ENCODE measurements at places on chromosomes 2 and 18. TPM values are rescaled to one million over a fixed set of nuclear protein-coding genes. Genes with fewer than 3 reads are reported as not detected.

- no peak for DNase-seq
Observed at GRCh38 chr2:37896319-37896718, 28.8 kb upstream of the RMDN2 start.

GRCh38 chr18:3466872-3467271 lies 16.9 kb downstream of the TGIF1 start:
- no peak for DNase-seq

- DNase-seq: no peak
Observed at GRCh38 chr2:31748041-31748440, 167.3 kb upstream of the SRD5A2 start.

LPIN1 gene
- total RNA-seq: 77.3 TPM

- DNase-seq: no peak
Observed at GRCh38 chr18:73579698-73580097, 567.9 kb downstream of the FBXO15 start.

DNA sequence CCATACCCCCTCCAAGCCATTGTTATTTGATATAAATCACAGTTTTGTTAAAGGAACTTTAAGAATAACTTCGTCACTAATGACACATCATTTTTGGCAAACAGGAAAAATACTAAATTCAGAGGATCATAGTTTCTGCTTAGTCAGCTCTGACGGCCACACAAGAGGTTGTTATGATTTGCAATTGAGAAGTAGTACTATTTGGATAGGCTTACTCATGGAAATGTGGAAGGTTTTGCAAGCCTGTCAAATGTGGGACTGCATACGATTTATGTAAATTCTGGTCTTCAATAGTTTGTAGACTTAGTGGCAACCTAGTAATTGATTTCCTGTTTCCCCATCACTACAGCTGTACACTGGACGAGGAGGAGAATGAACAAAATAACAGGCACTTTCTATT lies 108.1 kb downstream of the ARHGEF33 start:
- no peak for DNase-seq

GRCh38 chr2:117980783-117981676 lies 32.8 kb downstream of the CCDC93 start:
- DNase-seq: no peak

FOSL2 gene
- total RNA-seq: 78.0 TPM

ZNF892 gene
- total RNA-seq: 4.1 TPM

DNA sequence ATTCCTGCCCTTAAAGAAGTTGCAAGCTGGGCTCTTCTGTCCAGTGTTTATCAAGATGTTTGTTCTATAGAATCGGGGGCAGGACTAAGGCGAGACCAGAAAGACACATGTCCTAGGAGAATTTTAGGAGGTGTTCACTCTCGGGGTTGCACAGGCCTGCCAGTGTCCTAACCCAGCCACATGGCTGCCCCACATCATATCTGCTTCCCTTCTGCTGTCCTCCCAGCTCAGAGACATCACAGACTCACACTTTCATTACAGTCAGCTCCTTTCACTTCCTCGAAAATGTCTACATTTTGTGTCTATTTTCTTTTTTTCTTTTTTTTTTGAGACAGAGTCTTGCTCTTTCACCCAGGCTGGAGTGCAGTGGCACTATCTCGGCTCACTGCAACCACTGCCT lies 10.7 kb upstream of the MRO start:
- DNase-seq: no peak

FBXO41 gene
- 17.6 TPM for total RNA-seq

GRCh38 chr18:34976899-34977837 lies 64.0 kb upstream of the MAPRE2 start:
- DNase-seq: peak; percentile 64

INHA gene
- not detected for total RNA-seq

- no peak for DNase-seq
Observed at GRCh38 chr2:238728330-238729260, 119.3 kb upstream of the TWIST2 start.

PLA2R1 gene
- not detected for total RNA-seq

DNA sequence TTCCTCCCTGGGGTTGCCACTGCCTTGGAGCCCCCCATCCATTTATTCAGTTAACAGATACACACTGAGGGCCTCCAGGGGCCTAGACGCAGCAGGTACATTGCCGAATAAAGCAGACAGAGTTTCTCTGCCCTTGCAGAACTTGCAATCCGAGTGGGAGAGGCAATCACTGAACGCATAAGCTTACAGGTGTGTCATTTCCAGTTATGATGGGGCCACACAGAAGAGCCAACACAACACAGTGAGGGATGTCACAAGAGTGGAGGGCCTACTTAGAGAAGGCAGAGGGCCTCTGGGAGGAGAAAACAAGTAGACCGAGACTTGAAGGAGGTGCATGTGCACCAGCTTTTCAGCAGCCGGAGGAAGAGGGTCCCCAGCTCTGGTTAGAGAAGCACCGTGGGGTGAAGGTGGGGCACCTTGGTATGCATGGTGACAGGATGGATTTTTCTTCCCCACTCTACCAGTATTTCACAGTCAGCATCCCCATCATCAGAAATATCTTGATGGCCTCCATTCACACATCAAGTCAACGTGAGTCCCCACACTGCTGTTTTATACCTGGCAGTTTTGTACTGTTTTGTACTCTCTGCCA lies 150.9 kb downstream of the SMAD7 start:
- DNase-seq: no peak

DNA sequence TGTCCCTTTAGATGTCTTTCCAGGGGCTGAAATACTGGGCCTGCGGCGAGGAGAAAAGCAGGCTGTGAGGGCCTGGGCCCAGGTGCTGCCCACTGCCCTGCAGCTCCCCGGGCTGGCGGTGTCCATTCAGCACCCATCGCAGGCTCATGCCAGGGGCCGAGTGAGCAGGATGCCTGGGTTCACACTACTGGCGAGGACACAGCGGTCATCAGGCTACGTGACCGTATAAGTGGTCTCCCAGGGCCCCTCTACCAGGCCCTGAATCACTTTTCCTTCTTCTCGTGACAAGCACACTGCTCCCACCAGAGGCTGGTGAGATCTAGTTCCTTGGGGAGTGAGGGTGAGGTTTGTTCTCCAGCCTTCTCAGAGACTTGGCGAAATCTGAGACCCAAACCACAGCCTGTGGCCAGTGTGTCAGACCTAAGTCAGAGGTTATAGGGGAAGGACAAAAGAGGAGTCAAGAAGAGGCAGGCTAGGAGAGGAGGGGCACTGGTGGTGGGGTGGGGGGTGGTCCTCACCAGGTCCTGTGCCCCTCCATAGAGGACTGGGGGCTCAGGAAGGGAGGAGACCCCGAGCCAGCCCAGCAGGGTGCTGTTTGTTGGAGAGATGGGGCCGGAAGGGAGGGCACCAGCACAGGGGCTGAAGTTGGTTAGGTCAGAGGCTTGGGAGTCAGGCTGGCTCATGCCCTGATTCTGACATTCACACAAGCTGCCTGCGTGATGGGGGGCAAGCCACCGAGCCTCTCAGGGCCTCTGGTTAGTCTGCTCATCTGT lies 6.6 kb upstream of the SEMA4C start:
- DNase-seq: no peak

GRCh38 chr2:70745276-70745825 lies 22.6 kb downstream of the ADD2 start:
- DNase-seq: no peak

DNA sequence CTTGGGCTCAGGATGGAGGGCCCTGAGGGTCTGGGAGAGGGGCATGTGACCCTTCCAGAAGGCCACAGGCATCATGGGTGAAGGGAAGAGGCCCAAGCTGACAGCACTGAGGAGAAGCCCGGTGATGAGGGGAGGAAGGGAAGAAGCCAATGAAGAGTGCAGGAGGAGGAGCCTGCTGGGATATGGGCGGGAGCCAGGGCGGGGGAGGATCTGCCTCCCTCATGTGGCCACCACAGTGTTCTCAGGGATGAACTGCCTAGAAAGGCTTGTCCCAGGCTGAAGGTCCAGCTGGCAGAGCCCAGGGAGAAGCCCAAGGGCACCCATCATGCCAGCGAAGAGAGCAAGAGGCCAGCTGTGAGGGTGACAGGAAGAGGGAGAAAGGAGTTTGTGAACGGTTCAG lies 24.6 kb upstream of the PLB1 start:
- DNase-seq: no peak

DNA sequence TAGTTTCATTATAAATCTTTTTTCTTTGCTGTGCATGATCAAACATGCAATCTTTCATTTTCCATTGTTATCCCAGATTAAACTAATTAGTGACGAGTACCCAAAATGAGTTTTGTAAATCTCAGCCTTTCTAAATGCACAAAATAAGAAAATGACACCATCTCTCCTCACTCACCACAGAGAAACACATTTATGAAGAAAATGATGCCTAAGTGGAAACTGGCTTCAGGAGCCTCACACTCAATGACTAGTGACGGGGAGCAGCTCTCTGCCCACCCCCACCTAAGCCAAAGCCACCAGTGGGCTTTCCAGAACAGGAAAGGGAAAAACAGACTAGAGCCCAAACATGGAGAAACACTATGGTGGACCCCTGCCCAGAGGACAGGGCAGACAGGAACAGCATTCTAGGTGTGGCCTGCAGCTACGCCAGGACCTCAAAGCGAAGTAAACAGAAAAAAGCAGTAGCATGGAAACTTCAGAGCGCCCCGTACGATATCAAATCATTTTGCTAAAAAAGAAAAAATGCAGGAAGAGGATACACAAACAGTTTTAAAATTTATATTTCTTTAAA lies 113.5 kb downstream of the RBMS1 start:
- DNase-seq: no peak

GRCh38 chr18:10139783-10140410 lies 226.1 kb downstream of the VAPA start:
- no peak for DNase-seq

SLC5A7 gene
- not detected for total RNA-seq

DNA sequence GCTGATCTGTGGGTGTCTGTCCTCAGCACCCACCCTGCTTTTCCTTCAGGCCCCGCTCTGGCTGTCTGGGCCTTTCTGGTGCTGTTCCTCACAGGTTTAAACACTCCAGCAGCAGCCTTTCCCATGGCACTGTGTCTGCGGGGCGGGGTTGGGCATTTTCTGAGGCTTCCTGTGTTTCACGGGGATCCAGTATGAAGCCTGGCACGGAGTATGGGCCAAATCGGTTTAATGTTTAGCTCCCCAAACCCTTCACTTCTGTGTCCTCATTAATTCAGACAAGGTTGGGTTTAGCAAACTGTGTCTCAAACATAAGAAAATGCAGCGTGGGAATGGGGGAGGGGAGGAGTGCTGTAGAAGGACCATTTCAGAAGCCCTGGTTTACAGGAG lies 44.9 kb downstream of the HPCAL1 start:
- DNase-seq: no peak

DNA sequence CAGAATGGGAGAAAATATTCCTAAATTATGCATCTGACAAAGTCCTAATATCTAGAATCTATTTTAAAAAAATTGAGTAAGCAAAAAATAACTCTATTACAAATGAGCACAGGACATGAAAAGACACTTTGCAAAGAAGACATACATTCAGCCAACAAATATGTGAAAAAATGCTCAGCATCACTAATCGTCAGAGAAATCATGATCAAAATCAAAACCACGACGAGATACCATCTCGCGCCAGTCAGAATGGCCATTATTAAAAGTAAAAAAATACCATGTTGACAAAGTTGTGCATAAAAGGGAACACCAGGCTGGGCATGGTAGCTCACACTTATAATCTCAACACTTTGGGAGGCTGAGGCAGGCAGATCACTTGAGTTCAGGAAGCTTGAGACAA lies 63.5 kb downstream of the EVA1A start:
- DNase-seq: no peak

OTOF gene
- total RNA-seq: 0.20 TPM

IL1F10 gene
- total RNA-seq: not detected

PTPN2 gene
- total RNA-seq: 44.8 TPM

GRCh38 chr2:85755122-85756027 lies 1.6 kb downstream of the ATOH8 start:
- no peak for DNase-seq

GBX2 gene
- total RNA-seq: not detected

RAMP1 gene
- 1.1 TPM for total RNA-seq

GRCh38 chr2:201466050-201466675 lies 14.6 kb downstream of the STRADB start:
- DNase-seq: no peak

OBSL1 gene
- total RNA-seq: 1.2 TPM

Data from T-cell (primary cell).